ENCODE measurements at places on chromosomes 11 and 22.

DNA sequence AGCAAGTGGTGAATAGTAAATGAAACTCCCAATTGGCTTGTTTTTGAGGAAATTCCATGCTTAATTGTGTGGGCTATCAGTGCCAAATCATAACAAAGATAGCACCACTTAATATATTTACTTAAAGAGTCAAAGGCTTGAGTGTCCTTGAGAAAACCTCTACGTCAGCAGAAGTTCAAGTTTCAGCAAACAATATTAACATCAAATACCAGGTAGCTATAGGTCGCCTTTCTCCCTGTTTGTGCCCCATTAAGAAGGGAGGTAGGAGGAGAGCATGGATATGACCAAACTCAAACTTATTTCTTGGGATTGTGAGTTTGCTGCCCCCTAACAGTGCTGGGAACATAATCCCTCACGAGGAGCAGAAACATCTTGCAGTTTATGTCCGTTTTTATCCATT, 105.6 kb upstream of the SYN3 start:
- DNase-seq, result no peak

GRCh38 chr11:78795621-78796261, 221.1 kb upstream of the NARS2 start:
- no peak for DNase-seq

GRCh38 chr11:114288136-114288535, 8.1 kb upstream of the NNMT start:
- no peak for DNase-seq

DNA sequence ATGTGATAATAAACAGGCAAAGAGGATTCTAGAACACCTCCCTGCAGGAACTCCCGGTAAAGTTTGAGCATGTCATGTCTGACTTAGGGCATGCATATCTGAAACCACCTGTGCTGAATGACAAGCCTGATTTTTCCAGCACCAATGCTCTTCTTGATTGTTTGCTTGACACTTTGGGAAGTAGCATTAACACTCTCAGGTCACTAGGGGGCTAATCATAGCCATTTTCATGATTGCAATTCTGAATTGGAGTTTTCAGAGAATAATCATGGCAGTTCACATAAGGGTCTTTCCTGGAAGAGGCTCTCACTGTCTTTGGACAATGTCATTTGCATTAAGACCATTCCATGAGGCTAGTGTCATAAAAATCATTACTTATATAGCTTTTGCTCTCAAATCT, 234.4 kb upstream of the MTNR1B start:
- DNase-seq, result no peak

DNA sequence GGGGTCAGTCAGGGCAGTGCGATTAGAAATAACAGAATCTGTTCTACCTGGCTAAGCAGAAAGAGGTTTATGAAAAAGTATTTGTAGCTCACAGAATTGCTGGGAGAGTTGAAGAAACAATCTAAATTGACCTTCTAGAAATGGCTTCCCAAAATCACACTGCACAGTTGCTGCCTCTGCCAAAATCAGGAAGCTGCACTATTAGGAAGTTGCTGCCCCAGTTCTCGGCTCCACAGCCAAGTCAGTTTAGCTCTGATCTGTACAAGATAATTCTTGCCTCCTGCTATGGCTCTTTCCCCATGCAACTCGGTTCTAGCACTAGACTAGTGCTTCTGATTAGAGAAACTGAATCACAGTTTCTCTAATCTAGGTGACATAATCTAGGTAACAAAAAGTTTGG, 16.0 kb upstream of the CCDC90B start:
- no peak for DNase-seq

DNA sequence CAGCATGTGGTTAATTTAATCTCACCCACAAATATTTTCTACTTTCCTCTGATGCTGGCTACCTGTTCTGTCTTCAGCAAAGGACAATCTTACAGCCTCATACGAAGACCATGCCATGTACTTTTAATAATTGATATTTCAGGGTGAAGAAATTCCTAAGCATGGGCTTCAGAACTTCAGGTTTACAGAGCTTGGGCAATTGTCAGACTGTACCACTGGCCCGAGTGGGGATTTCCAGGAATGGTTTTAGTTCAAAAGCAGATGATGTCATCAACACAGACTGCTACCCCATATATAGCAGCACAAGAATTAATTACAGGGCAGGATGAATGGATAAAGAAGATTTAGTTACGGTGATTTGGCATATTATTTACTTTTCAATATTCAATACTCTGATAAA, 171.8 kb downstream of the ETS1 start:
- DNase-seq, result no peak

GRCh38 chr11:1078191-1078601, 3.5 kb downstream of the MUC2 start:
- no peak for DNase-seq

GRCh38 chr11:6476571-6476970, 2.8 kb upstream of the TRIM3 start:
- no peak for DNase-seq

- DNase-seq, result no peak
These were observed 57.0 kb downstream of the RBFOX2 start for GRCh38 chr22:35971456-35972119.

DNA sequence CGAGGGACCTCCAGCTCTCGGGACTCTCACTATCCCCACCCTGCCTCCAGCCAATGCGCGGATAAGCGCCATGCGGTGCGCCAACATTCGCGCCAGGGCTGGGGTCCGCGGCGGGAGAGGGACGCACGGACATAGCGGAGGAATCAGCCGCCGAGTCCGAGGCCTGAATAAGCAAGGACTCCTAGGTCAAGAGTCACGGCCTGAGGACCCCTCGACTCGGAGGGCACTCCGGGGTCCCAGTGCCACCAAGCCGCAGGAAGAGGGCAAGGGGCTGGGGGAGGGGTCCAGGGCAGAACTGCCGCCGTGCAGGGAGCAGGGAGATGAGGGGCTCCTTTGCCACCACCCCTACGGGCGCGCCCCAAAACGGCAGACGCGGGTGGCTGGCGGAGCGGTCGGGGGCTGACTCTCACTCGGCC, 552 bp downstream of the DSCAML1 start:
- DNase-seq, result no peak

GRCh38 chr11:11491589-11491988, 130.2 kb downstream of the GALNT18 start:
- DNase-seq, result no peak

- no peak for DNase-seq
These were observed 47.5 kb upstream of the PICALM start for GRCh38 chr11:86116386-86116726.

GRCh38 chr11:92931746-92932422, 37.6 kb upstream of the MTNR1B start:
- no peak for DNase-seq

GRCh38 chr22:22934543-22935055, 47.0 kb downstream of the IGLL5 start:
- no peak for DNase-seq

- DNase-seq, result no peak
These were observed 14.8 kb downstream of the CHKA start for GRCh38 chr11:68106165-68106940.

Measured in C1 segment of cervical spinal cord (tissue), 14 donors.